Effector CD4-positive, alpha-beta T cell (primary cell): ENCODE measurements at places on chromosomes 3 and 15.

GRCh38 chr3:191329654-191330529 lies at the start of gene UTS2B:
Gene UTS2B, minus strand, starts transcription at chr3:191330526. Its CDS starts 48,337 bp downstream, at chr3:191282189.
- DNase-seq = no peak

DNA sequence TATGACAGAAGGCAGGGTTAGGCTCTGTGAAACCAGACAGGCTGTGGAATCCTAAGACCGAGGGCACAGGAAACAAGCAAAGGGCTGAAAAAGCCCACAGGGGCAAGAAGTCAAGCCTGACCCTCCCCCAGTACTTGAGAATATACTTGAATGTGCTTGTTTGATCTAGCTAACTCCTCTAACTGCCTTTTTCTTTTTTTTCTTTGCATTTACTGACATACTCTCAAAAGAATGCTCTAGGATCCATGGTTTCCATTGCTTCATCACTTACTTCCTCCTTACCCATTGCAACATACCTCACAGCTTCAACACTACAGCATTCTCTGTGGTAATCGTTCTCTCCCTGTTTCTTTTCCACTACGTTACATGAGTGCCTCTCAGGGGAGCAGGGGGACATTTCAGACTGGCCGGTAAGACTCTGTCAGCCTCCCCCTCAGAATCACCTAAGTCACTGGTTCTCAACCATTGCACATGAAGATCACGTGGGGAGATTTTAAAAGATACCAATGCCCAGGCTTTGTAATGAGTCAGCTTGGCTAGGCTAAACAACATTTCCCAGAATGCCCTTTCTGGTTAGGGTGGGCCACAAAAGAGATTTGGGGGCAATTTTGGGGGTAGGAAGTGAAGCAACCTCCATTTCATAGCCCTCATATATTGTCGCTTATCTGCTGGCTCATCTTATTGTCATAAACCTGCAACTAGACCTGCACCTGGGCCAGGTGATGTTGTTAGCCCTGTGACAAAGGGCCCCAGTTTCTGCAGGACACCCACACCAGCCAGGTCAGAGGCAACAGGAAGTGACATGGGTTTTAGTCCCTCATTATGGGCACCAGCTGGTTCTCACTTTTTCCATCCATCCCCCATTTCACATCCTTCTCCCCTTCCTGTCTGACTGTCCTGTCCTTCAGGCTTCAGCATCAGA lies 24.6 kb upstream of the RSL24D1 start:
- no peak for DNase-seq

- no peak for DNase-seq
Measured at GRCh38 chr15:40785164-40785563, 15.4 kb downstream of the C15orf62 start.

- DNase-seq = no peak
Measured at GRCh38 chr3:108051005-108051404, 39.8 kb downstream of the CD47 start.

DNA sequence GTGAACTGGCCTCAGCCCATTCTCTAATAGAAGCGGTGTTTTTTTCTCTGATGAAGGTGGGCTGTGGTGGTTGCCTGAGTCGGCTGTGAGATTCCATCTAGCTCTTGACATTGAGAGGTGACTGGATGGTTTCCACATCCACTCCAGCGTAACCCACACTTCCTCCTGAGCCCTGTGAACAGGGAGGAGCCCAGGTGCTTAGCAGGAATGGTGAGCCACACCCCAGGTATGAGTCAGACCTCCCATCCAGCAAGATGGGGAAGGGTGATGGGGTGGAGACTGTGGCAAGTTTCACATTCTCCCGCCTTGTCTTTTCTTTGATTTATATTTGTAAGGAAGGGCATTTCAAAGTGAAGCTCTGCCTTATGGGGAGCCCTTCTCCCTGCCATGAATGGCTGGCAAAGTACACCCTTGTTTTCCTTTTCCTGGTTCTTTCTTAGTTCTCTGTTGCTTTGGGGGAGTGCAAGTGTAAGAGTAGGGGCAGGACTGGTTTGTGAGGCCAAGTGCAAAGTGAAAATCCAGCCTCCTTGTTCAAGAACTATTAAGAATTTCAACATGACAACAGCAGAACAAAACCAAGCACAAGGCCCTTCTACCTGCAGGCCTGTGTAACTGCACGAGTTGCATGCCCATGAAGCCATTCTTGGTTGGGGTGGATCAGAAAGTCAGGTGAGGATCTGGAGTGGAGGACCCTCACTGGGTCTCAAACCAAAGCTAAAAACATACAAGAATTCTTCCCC lies 4.6 kb upstream of the TPRG1 start:
- no peak for DNase-seq

DNA sequence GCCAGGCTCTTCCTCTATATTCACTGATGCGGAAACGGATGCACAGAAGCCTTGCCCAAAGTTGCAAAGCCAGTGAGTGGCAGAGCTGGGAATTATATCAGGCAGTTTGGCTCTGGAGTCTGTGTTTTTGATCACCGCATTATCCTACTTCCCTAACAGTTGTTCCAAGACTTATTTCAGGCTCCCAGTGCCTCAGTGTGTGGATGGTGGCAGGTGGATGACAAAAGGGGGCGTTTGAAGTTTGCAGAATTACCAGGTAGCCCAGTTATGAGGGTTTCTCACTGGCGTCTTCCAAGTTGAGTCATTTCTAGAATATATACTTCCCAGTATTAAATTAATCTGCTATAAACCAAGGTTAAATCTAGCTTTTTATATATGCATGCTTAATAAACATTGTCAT lies 81.0 kb downstream of the USP13 start:
- no peak for DNase-seq
